ENCODE measurements at places on chromosomes 12 and 14.

GRCh38 chr12:71566655-71567054 is 97.0 kb downstream of the ZFC3H1 start:
- DNase-seq, result no peak

- no peak for DNase-seq
Observed at GRCh38 chr14:95611293-95611880, 74.8 kb upstream of the TCL1B start.

GRCh38 chr12:44573723-44574122 is 302.4 kb downstream of the NELL2 start:
- DNase-seq, result no peak

DNA sequence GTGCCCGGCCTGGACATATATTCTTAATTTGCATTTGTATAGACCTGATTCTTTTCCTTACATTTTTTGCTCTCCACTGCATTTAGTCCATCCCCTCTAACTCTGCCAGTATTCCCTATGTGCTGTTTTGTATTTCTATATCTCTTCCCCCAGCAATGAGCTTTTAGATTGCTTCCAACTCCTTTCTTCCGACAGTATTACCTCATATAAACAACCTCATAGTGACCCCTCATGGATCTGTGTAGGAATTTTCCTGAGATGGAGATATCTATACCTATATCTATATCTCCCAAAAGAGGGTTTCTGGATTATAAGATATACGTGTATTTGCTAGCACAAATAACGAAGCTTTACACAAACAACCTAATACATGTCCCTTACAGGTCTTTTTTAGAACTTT is 161.9 kb downstream of the CRADD start:
- DNase-seq, result no peak

DNA sequence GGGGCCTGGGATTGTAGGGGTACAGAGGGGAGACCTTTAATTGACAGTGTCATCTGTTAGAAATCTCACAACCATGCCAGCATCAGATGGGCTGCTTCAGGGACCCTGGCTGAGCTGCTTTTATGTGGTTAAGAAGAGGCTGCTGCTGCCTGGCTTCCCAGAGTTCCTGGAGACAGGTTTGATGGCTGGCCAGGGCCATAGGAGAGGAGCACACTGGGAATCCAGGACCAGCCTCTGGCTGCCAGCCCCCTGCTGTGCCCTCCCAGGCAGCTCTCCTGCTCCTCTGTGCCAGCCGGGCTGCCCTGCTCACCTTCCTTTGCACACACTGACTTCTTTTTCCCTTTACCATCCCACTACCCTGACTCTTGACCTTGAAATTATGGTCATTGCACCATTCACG is 507 bp upstream of the KRT73 start:
- no peak for DNase-seq

- DNase-seq, result no peak
Observed at GRCh38 chr14:33754261-33754660, 196.6 kb downstream of the EGLN3 start.

GRCh38 chr12:20578142-20578541 is 117.0 kb upstream of the SLCO1C1 start:
- DNase-seq, result no peak

GRCh38 chr12:56078427-56078826 is 1.5 kb upstream of the ERBB3 start:
- no peak for DNase-seq

DNA sequence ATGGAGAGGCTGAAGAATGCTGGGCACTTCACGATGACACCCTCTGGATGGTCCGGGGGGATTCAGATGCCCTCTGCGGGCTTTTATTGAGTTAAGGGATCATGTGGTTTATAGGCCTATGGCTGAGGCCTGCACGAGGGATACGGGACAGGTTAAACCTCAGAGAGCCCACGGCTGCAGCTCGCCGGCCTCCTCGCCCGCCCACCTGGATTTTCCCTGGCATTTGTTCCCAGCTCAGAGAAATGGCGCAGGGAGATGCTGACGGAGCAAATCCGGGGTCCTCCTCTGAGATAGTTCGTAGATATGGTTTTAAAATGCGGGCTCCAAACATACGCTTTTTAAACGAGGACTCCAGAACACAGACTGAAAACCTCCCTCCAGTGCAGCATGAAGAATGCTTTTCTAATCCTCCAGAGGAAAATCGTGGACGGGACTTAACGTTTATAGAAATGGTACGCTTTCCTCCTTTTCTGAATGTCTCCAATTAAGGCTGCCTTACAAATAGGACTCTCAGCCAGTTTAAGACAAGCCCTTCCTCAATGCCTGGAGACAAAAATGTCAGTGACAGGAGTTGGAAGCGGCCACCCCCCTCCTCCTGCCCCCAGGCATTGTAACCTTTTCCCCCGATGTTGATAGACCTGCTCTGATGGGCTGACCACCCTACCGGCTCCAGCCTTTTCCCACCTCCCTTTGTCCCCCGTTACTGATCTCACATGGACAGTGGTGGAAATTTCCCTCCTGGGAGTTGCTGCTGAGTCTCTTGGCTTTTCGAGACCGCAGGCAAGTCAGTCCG is 16.6 kb downstream of the CCND2 start:
- no peak for DNase-seq

GRCh38 chr12:131897276-131897675 is 2.9 kb downstream of the ULK1 start:
- DNase-seq, result no peak

- DNase-seq, result no peak
Observed at GRCh38 chr14:73757381-73757780, 43.2 kb upstream of the PNMA1 start.

DNA sequence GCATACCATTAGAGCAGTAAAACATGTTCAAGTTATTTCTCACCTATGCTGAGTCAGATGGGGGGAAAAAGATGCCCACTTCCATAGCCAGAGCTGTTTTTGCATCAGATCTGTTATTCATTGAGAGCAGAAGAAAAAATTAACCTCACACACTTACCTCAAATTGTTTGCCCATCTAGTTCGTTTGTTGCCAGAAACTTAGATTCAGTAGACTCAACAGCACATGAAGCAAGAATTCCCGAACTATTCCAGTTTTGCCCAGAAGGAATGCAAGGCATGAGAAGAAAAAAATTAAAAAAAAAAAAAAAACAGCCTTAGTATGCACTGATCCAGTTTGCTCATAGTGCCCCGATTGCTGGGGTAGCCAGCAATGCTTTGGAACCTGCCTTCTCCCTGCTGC is 12.4 kb upstream of the DPF3 start:
- DNase-seq, result no peak

DNA sequence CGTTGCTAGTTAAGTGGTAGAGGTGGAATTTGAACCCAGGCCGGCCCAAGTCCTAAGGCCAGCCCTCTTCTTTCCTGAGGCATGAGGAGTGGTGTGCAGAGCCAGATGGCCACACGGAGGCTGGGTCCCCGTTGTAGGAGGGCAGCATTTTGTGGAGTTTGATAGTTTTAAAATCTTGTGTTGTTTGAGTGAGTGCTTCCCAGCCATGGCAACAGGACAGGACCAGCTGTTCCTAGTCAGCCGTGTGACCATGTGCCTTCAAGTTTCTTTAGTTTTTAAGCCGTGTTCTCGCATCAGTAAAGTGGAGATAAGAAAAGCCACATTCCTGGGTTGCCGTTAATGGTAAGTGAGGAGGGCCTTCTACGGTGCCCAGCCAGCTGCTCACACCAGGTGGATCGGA is 44.4 kb downstream of the UBE3B start:
- DNase-seq, result no peak

DNA sequence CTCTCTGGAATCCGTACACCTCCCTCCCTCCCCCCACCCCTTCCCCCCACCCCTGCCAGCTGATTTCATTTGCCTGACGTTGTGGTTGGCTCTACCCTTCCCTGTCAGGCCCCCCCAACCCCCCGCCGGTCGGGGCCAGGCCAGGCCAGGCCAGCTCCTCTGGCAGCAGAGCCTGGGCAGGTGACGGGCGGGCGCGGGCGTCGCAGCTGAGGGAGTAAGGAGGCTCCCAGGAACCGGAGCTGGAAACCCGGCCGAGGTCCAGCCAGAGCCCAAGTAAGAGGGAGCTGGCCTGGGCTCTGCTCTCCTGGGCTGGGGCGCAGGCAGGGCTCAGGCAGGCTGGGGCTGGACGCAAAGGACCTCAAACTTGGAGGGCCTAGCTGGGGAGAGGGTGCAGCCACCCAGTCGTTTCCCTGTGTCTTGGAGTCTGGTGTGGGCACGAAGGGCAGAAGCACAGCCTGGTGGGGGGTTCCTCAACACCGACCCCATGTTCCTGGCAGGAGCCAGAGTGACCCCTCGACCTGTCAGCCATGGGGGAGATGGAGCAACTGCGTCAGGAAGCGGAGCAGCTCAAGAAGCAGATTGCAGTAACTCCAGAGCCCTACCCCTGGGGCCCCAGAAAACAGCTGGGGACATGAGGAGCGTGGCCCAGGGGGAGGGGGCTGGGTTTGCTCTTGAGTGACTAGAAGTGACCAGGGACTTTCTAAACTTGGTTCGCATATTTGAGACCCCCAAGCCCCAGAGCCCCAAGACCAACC is at the start of gene GNB3:
Gene GNB3, plus strand, starts transcription at position 165 of the 755 bp plus-strand sequence. Its CDS starts 363 bp downstream, at position 528.
- no peak for DNase-seq

DNA sequence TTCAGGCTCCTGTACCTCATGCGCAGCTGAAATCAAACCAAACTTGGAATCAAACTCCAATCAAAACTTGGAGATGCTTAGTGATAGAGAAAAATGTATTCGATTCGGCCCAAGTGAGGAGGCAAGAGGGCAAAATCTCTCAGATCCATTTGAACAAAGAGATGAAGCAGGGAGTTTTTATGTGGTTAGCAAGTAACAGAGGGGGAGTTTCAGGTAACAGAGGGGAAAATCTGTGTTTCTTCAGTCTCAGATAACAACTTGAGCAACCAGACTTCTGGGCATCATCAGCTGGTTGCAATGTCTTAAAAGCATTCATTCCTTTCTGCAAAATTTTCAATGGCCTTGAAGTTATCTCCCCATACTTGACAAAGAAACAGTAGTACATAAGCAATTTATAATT is 245.1 kb upstream of the AVPR1A start:
- DNase-seq, result no peak

GRCh38 chr12:20631711-20632110 is 63.4 kb upstream of the SLCO1C1 start:
- no peak for DNase-seq

DNA sequence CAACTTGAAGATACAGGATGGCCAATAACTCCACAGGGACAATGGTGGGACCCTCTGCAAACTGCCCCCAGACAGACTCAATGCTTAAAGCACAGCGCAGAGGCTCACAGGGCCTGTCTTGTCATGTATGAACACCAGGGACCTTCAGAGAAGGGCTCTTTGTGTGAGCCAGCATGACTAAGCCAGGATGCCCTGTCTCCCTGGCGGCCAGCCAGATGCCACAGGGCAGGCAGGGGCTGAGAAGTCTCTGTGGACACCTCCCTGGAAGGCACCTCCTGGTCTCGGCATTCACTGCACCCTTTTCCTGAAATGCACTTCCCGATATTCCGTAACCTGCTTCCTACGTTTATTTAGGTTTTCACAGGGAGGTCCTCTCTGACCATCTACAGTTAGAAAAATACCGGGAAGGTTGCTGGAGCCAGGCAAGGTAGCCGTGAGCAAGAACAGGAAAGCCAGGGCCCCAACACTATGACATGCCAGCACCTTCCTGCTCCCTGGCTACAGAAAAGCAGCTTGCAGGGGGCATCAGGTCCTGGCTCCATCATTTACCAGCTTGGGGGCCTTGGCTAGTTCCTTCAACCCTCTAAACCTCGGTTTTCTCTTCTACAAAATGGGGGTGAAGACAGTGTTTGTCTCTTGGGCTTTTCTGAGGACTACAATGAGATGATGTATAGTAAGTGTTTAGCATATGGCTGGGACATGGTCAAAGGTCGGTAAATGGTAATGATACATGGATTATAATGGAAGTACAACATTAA is 65.0 kb downstream of the PITPNM2 start:
- peak; percentile 12 for DNase-seq

DNA sequence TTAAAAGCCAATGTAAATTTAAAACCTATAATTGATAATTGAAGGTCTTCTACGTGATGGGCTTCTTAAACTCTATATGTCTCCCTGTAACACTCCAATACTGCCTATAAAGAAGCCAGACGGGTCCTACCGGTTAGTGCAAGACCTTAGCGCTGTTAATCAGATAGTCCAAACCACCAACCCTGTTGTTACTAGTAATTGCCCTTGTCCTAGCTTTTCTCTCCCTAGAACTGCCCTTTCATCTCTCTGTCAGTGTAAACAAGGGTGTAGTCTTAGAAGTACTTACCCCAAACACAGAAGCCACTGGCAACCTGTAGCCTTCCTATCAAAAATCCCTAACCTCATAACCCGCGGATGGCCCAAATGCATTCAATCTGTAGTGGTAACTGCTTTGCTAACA is 243.0 kb upstream of the DIO3 start:
- DNase-seq, result no peak

DNA sequence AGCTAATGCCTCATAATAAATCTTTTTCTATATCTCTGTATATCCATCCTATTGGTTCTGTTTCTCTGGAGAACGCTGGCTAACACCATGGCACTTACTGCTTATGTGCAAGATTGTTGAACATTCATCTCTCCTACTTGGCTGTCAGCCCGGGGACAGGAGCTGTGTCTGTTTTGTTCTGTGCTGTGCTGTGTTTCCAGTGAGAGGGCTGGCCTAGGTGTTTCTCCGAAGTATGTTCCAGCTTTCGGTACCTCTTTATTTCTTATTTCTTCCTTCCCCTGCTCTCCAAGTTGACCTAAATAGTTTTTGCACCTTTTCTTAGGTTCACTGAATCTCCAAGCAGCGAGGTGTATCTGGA is 18.8 kb upstream of the NR4A1 start:
- peak; percentile 62 for DNase-seq

DNA sequence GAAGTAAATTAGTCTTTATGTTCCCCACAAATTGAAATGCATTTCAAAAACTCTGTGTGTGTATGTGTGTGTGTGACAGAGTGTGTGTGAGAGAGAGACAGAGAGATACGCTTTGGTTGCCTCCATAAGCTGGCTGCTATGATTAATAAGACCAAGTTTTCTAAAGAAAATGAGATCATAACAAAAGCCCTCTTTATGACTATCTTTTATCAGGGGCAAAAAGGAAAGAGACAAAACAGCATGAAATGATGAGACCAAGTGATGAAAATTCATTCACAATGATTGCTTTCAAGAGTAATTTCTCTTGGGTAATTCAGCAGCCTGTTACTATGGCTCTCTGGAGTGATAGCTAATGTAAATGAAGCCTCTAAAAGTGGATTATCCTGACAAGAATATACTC is 277.6 kb upstream of the PLEKHG7 start:
- DNase-seq, result no peak

DNA sequence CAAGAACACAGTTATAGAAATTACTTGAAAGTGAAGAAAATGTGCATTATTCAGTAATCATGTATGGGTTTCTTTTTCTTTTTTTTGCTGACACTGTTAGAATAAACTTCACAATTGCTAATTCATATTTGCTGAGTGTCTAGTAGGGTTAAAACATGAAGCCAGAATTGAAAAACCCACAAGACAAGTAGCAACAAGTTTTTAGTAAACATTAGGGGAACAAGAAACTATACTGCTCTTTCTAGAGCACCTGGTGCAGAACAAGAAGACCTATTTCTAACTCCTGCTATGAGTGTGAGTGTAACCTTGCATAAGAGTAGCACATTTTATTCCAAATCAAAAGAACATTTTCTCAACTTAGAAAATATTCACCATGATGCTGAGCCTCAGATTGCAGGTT is 83.2 kb downstream of the ITPR2 start:
- DNase-seq, result no peak

- no peak for DNase-seq
Observed at GRCh38 chr12:66033151-66033550, 97.4 kb downstream of the LLPH start.
